ENCODE measurements at places on chromosomes 3 and 15.

DNA sequence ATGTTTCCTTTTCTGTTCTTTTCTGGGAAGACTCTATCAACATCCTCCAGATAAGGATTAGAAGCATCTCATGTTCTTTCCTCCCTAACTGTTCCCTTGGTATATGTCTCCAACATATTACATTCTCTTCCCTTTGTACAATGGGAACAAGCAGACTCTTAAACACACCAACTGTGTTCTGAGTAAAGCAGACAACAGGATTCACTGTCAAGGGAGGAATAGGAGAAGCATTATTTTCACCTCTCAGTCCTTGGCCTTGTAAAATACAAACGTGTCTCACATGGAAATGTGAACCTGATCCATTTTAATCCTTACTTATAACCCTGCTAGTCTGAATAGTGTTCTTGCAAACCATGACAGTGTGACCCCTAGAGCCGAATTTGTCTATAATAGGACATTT is 19.6 kb downstream of the GYG1 start:
- no peak for DNase-seq

- DNase-seq, result no peak
Observed at GRCh38 chr3:23129817-23130216, 73.3 kb upstream of the UBE2E2 start.

GRCh38 chr3:191342006-191342405 is 11.7 kb upstream of the UTS2B start:
- no peak for DNase-seq

GRCh38 chr3:189304465-189305351 is 132.9 kb downstream of the TPRG1 start:
- DNase-seq, result no peak

DNA sequence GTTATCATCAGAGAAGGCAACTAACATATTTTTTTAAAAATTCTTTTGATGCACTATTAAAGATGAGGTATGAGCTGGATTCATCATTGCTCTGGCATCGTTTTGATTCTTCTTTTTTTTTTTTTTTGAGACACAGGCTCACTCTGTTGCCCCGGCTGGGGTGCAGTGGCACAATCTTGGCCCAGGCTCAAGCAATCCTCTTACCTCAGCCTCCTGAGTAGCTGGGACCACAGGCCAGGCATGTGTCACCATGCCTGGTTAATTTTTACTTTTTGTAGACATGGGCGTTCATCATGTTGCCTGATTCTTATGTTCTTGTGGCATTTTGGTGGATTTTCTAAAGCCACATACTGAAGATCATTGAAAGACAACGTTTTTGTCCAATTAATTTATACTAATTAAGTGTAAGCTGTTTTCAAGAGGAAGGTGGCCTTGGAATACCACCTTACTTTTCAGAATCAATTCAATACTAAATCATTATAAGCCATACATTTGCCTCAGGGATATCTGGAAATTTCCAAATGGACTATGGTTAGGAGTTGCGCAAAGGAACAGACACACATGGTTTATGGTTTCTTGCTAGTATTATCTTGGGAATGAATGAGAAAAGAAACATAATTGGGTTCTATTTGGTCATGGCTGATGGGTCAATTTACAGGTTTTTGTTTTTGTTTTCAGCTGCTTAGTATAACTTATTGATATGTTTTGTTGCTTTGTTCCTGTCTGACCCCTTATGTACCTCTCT is 22.8 kb downstream of the SLC28A2 start:
- no peak for DNase-seq

- DNase-seq, result no peak
Observed at GRCh38 chr3:175073219-175073905, 214.2 kb downstream of the NAALADL2 start.

Data from stimulated activated CD8-positive, alpha-beta memory T cell treated with anti-CD3 and anti-CD28 coated beads, Interleukin-15, amount 100 ng/mL, for 48 hours (primary cell).